Lung (tissue), 17 donors: ENCODE measurements at places on chromosomes 11 and 22. TPM values are rescaled to one million over a fixed set of nuclear protein-coding genes. Genes with fewer than 3 reads are reported as not detected.

MMP13 gene
- not detected for total RNA-seq

MYOD1 gene
- not detected for total RNA-seq

MS4A3 gene
- 0.25 TPM for total RNA-seq

C11orf86 gene
- not detected for total RNA-seq

DNA sequence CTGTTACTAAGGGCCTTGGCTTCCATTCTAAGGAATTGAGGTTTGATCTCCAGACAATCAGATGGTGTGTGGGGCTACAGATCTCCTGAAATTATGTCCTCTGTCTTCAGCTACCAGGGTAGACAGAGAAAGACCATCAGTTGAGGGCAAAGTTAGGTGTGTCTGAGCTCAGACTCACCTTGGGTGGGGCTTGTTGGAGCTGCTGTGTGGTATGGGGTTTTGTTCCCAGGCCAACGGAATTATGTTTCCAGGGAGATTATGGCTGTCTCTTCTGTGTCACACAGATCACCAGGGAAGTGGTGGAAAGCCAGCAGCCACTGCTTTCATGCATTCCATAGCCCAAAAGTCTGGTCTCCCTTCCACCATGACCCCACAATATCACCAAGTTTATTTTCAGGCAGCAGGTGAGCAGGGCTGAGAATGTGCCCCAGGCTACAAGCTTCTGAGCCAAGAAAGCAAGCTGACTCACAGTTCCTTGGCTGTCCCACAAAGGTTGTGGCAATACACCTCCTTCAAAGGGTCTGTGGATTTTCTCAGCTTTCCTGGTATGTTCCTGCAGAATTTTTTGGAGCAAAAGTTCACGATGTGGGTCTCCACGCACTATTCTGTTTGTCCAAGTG, 714.9 kb downstream of the LUZP2 start:
- no peak for DNase-seq

DNA sequence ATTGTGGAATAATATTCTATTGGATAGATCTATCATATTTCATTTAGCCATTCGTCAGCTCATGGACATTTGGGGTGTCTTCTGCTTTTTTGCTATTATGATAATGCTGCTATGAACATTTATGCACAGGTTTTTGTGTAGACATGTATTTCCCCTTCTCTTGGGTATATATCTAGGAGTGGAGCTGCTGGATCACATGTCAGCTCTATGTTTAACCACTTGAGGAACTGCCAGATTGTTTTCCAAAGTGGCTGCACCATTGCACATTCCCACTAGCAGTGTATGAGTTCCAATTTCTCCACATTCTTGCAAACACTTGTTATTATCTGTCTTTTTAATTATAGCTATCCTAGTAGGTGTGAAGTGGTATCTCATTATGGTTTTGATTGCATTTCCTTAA, 75.0 kb downstream of the C11orf65 start:
- peak; percentile 14 for DNase-seq

- DNase-seq, result no peak
Observed at GRCh38 chr22:30250039-30250565, 3.5 kb upstream of the LIF start.

DNA sequence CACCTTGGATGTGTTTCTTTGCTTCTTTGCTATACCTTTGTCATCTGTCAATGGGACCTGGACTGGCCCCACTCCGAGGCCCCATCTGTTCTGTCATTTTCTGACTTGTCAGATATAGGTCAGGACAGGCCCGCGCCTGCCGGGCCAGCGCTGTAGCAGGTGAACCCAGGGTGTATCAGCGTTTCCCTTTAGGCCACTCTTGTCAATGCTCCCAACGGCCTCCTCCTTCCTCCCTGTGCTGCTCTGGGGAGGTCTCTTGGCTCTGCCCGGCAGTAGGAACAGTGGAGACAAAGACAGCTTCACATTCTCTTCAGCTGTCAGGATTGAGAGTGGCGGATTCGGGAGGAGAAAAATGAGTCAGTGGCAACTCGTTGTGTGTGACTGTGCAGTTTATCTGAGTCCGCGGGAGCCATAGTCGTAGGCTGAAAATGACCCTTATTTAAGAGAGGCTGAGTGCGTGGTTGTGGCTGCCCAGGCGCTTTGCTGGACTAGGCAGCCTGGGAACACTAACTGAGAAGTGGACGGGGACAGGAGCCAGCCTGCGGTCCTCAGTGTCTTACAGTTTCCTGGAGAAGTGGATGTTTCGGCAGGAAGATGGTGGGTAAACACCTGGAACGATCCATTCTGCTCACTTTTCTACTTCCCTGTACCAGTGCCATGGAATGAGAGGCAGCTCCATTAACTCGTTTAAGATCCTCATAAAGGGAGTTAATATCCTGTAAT, 102.3 kb downstream of the PRR5L start:
- DNase-seq, result peak; percentile 37
